A549 treated with DMSO at 1 μM for 4 hours (cell line): ENCODE measurements at places on chromosomes 6 and 20. TPM values are rescaled to one million over a fixed set of nuclear protein-coding genes. Genes with fewer than 3 reads are reported as not detected.

The SMIM28 gene
- not detected in 5 replicates for total RNA-seq

The ARMH2 gene
- not detected in 5 replicates for total RNA-seq

The PRKN gene
- total RNA-seq = 0.05 to 0.29 TPM in 2 of 5 replicates, not detected in the others

The LY6G6C gene
- 0.12 to 0.20 TPM in 2 of 5 replicates, not detected in the others for total RNA-seq

The XKR7 gene
- 0.01 to 0.04 TPM (median 0.02 TPM) in 5 replicates for total RNA-seq

The MSH5 gene
- 10.7 to 16.8 TPM (median 15.8 TPM) in 5 replicates for total RNA-seq

The COL21A1 gene
- 0.56 to 1.4 TPM (median 0.68 TPM) in 5 replicates for total RNA-seq

The LPIN3 gene
- 7.6 to 12.4 TPM (median 9.9 TPM) in 5 replicates for total RNA-seq

The GCNT2 gene
- total RNA-seq = 6.6 to 9.8 TPM (median 7.8 TPM) in 5 replicates

The F13A1 gene
- total RNA-seq = not detected in 5 replicates

The GHRH gene
- total RNA-seq = not detected in 5 replicates

The MRPL2 gene
- total RNA-seq = 50.9 to 60.3 TPM (median 57.7 TPM) in 5 replicates

The NRM gene
- total RNA-seq = 24.4 to 30.4 TPM (median 27.2 TPM) in 5 replicates

The PNISR gene
- 25.0 to 32.0 TPM (median 29.7 TPM) in 5 replicates for total RNA-seq

The PHF20 gene
- 20.5 to 28.2 TPM (median 24.0 TPM) in 5 replicates for total RNA-seq

The RIMS4 gene
- 1.2 to 1.9 TPM (median 1.6 TPM) in 5 replicates for total RNA-seq

The ZDHHC14 gene
- total RNA-seq = 1.9 to 4.8 TPM (median 3.6 TPM) in 5 replicates

The SLC22A16 gene
- not detected in 5 replicates for total RNA-seq

The XRN2 gene
- total RNA-seq = 96.8 to 115 TPM (median 111 TPM) in 5 replicates

The TMEM63B gene
- 12.3 to 17.6 TPM (median 16.0 TPM) in 5 replicates for total RNA-seq

The MAFB gene
- 0.05 to 0.08 TPM (median 0.05 TPM) in 4 of 5 replicates, not detected in the other for total RNA-seq

The FERMT1 gene
- total RNA-seq = 18.0 to 23.1 TPM (median 18.5 TPM) in 5 replicates

The CDH22 gene
- total RNA-seq = 0.03 to 0.07 TPM (median 0.04 TPM) in 4 of 5 replicates, not detected in the other

The C6orf52 gene
- total RNA-seq = 1.7 to 2.8 TPM (median 2.0 TPM) in 5 replicates

The COL11A2 gene
- total RNA-seq = 0.72 to 1.3 TPM (median 0.89 TPM) in 5 replicates

The ANKRD66 gene
- total RNA-seq = not detected in 5 replicates

The ERVFRD-1 gene
- not detected in 5 replicates for total RNA-seq

The BPI gene
- not detected in 5 replicates for total RNA-seq

The CD109 gene
- 23.1 to 42.9 TPM (median 32.3 TPM) in 5 replicates for total RNA-seq

The NMBR gene
- total RNA-seq = not detected in 5 replicates

The LRFN2 gene
- total RNA-seq = not detected in 5 replicates

The DEFB132 gene
- total RNA-seq = not detected in 5 replicates

The RIN2 gene
- total RNA-seq = 34.8 to 40.3 TPM (median 36.4 TPM) in 5 replicates

The TUBE1 gene
- 5.7 to 8.2 TPM (median 7.1 TPM) in 5 replicates for total RNA-seq

The DNMT3B gene
- 3.8 to 5.3 TPM (median 5.1 TPM) in 5 replicates for total RNA-seq

The SIRPG gene
- total RNA-seq = not detected in 5 replicates

The DAAM2 gene
- total RNA-seq = 0.02 TPM in 1 of 5 replicates, not detected in the others

The LHFPL5 gene
- total RNA-seq = 0.11 to 0.34 TPM (median 0.16 TPM) in 4 of 5 replicates, not detected in the other

The DYNLT1 gene
- 94.3 to 119 TPM (median 104 TPM) in 5 replicates for total RNA-seq

The ESR1 gene
- total RNA-seq = not detected in 5 replicates

The PPP1R3G gene
- 1.1 to 1.7 TPM (median 1.3 TPM) in 5 replicates for total RNA-seq

The HLA-DMB gene
- total RNA-seq = 1.2 to 2.3 TPM (median 1.7 TPM) in 5 replicates

The C20orf141 gene
- total RNA-seq = 0.23 to 0.62 TPM (median 0.49 TPM) in 4 of 5 replicates, not detected in the other

The NKAIN2 gene
- total RNA-seq = not detected in 5 replicates

The SLC35F1 gene
- total RNA-seq = 0.02 TPM in 1 of 5 replicates, not detected in the others

The FKBP1C gene
- total RNA-seq = 2.0 to 2.7 TPM (median 2.2 TPM) in 5 replicates

The FABP7 gene
- not detected in 5 replicates for total RNA-seq

The KHDC1 gene
- 3.0 to 4.6 TPM (median 4.0 TPM) in 5 replicates for total RNA-seq

The C6orf58 gene
- total RNA-seq = 0.10 to 0.45 TPM (median 0.24 TPM) in 5 replicates

The THBD gene
- 21.5 to 29.2 TPM (median 25.5 TPM) in 5 replicates for total RNA-seq

The CDSN gene
- total RNA-seq = not detected in 5 replicates

The DACT2 gene
- 0.20 to 0.65 TPM (median 0.53 TPM) in 5 replicates for total RNA-seq

The FOXS1 gene
- 0.55 to 1.6 TPM (median 1.1 TPM) in 5 replicates for total RNA-seq

The TMX4 gene
- total RNA-seq = 13.9 to 22.0 TPM (median 15.8 TPM) in 5 replicates

The ADGRF4 gene
- total RNA-seq = 6.8 to 8.8 TPM (median 7.2 TPM) in 5 replicates

The FAM83C gene
- total RNA-seq = 0.02 to 0.06 TPM in 2 of 5 replicates, not detected in the others
